NCI-H1092 treated with DMSO at 0.1 percent for 48 hours (cell line): ENCODE measurements at places on chromosomes 13 and 19.

DNA sequence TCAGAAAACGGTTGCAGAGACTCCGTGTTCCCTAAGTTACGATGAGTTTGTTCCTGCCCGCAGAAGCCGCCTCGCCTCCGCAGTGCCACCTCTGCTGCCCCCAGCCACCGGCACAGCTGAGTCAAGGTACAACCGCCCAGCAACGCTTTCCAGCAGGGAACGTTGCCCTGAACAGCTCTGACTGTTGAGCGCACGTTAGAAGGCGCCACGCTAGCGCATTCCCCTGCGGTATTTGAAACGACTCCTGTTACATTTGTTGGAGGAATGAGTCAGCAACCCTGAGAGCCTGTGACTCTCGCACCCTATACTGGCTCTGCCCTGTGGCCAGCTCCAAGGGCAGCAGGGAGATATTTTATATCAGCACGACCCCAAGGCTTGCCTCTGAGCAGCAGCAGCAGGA, 302.8 kb downstream of the TEX29 start:
- no peak for DNase-seq

DNA sequence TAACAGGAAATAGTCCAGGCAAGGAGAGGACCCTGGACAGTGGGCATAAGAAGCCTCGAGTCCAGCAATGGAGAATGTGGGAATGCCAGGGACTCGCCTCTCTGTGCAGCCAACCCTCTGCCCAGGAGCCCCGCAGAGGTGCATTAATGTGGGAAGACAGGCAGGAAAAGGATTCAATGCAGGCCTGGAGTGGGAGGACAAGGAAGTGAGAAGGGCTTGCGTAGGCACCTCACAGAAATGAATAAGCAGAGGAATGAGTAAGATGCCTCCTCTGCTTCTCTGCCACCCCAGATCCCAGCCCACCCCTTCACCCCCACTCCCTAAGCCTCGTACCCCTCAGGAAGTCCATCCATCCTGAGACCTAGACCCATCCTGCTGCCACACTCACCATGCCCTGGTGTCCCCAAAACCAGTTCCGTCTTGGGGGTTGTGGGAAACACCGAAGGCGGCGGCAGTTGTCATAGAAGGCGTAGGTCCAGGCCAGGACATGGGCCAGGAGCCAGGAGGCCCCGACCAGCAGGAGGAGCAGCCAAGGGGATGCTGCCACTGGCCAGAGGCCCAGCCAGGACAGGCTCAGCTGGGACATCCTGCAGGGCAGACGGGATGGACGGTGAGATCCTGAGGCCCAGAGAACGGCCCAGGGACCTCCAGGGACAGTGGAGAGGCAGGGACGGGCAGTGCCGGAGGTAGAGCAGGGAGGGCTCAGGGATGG, 692 bp downstream of the CYP4F2 start:
- DNase-seq, result no peak

DNA sequence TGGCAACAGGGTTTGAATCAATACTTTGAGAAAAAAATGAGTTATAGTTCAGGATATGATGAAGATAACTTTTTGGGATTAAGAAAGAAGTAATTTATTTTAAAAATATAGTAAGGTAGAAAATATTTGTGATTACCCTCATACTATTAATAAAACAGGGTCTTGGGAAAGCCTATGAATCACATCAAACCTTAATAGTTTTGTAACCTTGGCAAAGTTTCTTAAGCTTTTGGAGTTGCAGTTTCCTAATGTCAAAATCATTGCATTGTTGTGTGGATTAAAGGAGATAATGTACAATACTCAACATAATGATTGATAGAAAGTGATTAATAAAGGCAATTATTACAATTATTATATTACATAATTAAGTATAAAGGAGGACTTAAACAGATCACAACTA, 149.0 kb downstream of the LMO7 start:
- no peak for DNase-seq

- DNase-seq, result peak; percentile 77
Observed at GRCh38 chr13:55553701-55554100, 1587.0 kb upstream of the PRR20A start.

DNA sequence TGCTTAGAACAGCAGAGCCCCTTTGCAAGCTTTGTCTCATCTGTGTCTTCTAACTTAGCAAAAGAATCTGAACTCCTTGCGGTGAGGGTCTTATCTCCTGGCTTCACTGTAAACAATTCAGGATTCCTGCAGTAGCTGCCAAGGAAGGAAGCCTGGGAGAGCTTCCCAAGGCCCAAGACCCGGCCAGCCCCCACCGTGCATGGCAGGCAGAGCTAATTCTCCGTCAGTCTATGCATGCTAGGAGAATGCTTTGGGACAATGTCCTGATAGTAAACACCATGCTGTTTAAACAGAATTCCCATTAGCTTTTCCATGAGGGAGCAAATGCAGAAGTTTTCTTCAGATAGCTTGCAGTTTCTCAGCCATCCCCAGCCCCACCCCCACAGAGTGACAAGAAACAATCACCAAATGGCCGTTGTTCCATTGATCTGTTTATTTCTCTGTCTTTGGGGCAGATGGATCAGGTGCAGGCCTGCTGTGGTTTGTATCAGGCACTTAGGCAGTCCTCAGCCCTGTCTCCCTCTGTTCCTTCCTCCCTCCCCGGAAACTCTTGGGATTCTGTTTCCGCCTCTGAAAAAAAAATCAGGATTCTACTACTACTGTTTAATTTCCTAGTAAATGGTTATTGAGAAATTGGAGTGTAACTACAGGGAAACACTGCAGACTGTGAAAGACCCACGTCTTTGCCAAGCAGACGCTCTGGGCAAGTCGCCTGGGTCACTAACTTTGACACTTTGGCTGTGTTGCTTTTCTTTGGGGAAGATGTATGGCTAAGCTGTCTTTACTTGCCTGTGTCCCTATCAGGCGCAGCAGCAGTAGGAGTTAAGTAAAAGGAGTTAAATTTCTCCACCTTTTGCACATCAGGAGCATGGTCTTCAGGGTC, 40.7 kb upstream of the SPATA13 start:
- DNase-seq, result no peak

DNA sequence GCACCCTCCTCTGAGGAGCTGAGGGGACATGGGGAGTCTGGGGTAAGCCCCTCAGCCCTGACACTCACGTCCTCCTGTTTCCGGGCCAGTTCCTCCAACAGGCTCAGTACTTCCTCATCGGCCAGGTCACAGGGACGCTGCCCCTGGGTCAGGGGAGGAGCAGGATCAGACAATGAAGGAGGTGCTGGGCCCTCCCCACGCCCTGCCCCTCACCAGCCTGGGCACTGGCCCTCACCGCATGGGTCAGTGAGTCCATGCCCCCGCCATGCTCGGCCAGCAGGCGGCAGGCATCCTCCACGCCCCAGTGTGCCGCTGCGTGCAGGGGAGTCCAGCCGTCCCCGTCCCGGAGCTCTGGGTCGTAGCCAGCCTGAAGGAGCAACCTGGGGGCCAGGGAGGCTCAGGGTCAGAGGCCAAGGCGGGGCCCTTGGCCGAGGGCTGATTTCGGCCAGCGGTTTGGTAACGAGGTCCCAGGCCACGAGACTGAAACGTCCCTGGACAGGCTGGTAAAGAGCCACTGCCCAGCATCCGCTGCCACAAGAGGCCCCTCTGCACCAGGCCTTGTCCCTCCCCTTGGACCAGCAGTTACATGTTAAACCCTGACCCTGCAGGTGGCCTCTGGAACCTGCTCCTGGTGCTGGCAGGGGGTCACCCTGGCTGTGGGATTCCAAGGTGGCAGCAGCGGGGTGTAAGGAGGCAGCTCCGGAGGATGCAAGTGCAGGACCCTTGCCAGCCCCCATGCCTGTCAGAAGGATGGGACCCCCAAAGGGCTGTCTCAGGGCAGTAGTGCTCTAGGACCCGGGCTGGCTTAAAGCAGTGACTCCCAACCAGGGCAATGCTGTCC, 18.5 kb downstream of the PPP1R12C start:
- no peak for DNase-seq

GRCh38 chr13:73608157-73608516, 526.1 kb downstream of the KLF12 start:
- DNase-seq, result peak; percentile 78

DNA sequence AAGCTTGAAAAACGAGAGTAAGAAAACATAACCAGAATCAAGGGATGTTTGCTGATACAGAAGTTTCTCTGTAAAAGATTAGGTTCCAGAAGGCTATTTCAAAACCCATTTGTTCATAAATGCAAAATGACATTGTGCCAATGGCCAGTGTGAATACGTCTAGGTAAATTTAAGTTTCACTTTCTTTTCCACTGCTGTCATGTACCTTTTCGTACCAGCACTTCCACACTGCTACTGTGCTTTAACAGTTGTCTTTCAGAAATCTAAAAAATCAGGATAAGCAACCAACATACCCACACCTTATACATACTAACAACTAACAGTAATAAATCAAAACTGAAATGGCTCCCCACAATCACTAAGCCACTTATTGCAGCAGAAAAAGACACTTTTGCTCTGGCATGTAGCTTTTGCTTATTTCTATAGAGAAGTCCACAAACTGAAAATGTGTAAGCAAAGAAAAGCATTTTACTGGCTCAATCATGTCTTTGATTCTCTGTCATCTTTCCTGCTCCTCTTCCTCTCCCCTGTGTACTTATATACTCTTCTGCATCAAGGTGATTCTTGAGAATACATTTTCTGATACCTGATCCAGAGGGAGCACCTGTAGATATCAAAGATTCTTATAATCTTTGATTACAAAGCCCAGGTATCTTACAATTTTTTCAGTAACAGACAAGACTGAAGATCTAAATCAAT, 34.3 kb downstream of the ELF1 start:
- no peak for DNase-seq

- DNase-seq, result no peak
Observed at GRCh38 chr13:33312150-33312860, 26.8 kb upstream of the STARD13 start.

- DNase-seq, result no peak
Observed at GRCh38 chr13:41008349-41008980, 10.7 kb downstream of the ELF1 start.

- no peak for DNase-seq
Observed at GRCh38 chr13:59340581-59340980, 823.1 kb downstream of the DIAPH3 start.

DNA sequence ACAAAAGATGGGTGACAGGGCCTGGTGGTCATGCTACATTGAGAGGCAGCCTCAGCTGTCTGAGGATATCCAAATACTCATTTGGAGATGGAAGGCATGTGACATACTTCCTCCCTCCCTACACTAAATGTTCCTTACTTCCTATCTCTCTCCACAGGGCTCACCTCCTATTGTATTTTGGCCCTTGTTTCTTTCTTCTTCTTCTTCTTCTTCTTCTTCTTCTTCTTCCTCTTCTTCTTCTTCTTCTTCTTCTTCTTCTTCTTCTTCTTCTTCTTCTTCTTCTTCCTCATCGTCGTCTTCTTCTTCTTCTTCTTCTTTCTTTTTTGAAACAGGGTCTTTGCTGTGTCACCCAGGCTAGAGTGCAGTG, 71.8 kb upstream of the POMP start:
- no peak for DNase-seq

GRCh38 chr13:74730556-74731331, 596.5 kb upstream of the KLF12 start:
- no peak for DNase-seq

GRCh38 chr19:3977242-3978143, 6.6 kb upstream of the DAPK3 start:
- DNase-seq, result no peak

GRCh38 chr19:49939721-49940481, 10.6 kb upstream of the NUP62 start:
- DNase-seq, result no peak

- DNase-seq, result no peak
Observed at GRCh38 chr19:41555748-41556147, 20.2 kb upstream of the CEACAM21 start.

DNA sequence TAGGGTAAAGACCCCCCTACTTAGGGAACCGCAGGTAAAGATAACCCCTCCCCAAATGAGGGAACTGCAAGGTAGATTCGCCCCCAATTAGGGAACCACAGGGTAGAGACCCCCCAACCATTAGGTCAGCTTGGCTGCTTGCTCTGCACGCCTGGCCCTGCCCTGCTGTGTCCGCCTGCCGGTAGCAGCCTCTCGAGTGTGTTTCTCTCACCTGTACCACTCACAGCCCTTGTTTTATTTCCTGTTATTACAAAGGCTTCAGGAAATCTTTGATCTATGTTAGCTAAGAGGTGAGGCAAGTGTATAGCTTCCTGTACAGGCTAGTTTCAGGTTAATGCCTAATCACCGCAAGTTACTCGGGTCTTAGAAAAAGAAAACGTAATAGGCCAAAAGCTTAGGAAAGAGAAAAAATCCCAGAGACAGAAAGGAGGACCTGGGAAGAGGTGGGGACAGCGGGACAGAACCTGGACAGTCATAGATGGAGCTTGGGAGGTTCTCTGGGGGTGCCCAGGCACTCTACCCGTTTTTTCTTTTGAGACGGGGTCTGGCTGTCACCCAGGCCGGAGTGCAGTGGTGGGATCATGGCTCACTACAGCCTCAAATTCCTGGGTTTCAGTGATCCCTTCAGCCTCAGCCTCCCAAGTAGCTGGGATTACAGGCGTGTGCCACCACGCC, 23.1 kb upstream of the EIF3G start:
- no peak for DNase-seq

GRCh38 chr19:54431255-54431838, 16.1 kb downstream of the TTYH1 start:
- DNase-seq, result no peak

DNA sequence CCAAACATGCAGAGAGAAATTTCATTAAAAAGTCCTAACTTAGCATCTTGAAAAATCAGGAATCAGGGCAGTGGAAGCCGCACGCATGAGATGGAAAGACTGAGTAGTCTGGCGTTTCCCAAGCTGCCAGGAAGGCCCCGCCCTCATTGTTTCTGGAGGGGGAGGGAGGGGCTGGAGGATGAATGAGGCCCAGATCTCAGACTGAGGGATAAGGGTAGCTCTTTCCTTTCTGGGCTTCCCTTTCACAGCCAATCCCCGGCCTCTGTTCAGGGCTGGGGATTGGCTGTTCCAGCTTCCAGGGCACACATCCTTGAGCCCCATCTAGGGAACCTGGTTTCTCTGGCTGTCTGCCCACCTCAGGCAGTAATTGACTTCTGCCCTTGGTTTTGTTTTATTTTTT, 7.3 kb downstream of the C19orf53 start:
- DNase-seq, result peak; percentile 19

DNA sequence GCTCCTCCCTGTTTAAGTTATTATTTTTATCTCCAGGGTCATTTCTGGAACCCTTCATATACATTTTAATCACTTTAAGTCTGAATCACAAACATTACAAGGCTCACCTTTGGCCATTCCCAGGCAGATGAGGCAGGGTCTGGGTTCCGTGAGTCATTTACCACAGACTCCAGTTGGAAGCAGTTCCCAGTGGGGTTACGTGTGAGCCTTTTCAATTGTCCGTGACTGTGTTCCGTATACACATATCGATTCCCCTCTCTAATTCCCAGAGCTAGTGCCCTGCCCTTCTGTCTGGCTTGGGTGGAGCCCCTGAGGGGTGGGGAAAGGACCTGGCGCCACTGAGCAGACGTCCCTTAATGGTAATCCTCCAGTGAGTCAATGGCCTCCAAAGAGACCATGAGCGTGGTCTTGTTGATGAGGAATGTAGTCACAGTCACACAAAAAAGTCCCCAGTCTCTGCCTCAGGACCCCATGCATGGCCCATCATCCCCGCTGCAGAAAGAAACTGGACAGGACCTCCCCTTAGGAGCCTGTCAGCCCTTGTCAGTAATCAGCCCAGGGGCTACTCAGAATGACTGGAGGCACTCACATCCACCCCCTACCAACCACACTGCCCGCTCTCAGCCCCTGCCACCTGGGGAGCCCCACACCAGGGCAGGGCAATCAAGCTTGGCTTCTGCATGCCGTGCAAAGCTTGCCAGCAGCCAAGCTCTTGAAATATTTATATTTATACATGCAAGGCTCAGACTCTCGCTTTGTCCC, 144.4 kb downstream of the ZIC5 start:
- DNase-seq, result no peak
